ENCODE measurements at places on chromosomes 2 and 18.

DNA sequence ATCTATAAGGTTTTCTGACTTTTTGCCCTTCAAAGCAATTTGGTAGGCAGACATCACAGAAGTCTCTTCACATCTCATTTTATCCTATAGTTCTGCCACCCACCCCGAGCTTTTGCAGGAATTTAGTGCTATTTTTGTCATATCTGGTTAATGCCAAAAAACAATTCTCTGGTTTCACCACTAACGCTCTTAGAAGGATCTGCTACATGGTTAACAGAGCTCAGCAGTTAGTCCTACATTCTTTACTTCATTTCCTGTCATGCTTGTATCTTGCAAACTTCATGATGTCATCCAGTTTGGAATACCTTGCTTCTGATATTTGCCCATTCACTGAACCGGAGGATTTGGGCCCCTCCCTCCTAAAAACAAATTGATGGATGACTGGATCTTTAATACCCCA, 116.8 kb upstream of the SERPINE2 start:
- no peak for DNase-seq

DNA sequence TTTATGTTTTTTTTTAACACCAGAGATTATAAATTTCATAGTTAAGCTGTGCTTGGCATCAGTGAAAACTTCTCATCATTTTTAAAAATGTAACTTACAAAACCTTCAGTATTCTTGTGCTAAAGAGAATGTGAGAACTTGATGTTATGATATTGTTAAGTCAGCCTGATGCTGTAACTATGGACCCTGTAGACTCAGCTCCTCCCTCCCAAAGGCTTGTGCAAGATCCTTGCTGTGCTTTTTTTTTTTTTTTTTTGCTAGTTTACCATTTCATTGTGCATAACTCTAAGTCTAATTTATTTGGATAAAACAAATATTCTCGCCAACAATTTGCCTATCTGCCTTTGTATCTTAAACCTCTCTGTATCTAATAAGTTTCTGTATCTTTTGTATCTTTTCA, 12.9 kb upstream of the TFPI start:
- no peak for DNase-seq

- DNase-seq: no peak
These were observed 311.4 kb downstream of the LRRTM1 start for GRCh38 chr2:79993144-79993543.

DNA sequence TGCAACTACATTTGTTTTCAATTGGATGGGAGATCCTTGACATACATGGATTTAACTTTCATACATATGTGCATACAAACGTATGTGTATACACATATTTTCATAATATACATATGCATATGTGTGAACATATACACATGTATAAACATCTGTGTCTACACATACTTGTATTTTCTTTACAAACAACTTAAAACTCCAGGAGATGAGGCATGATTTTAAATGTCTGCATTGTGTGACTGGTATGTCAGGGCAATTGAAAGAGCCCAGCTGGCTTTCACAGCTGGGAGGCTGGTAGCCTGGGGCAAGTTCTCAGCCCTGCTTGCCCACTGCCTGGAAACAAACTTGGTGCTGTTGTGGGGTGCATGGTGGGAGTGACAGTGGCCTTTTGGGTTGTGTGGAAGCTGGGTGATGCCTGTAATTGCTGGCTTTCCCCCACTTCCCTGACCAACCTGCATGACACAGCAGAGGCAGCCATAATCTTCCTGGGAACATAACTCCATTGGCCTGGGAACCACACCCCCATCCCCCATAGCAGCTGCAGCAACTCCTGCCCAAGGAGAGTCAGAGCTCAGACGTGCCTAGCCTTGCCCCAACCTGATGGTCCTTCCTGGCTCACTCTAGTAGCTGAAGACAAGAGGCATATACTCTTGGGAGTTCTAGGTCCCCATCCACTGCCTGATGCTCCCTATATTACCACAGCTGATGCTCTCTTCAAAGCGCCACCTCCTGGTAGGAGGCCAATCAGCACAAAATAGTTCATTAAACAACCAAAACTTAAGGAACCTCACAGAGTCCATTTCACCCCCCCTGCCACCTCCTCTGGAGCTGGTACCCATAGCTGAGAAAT, 158.3 kb downstream of the CERS6 start:
- no peak for DNase-seq

- no peak for DNase-seq
These were observed 12.9 kb downstream of the PDE11A start for GRCh38 chr2:178059681-178060080.

DNA sequence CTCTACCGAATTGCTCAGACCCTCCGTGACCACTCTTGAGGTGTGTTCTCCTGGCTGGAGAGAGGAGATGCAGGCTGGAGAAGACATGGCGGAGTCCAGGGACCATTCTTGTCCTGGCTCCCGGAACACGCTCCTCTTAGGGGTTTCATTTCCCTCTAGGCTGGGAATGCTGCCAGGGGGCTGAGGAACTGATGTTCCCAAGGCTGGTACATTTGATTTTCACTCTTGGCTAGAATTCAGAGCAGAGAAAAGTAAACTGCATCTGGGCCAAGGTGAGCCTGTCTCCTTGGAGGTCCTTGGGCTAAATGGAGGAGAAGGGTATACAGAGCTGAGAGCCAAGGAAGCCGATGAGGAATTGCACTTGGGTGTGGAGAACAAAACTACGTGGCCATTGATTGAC, 28.2 kb upstream of the LBH start:
- DNase-seq: no peak

- DNase-seq: no peak
These were observed 47.1 kb upstream of the SPRED2 start for GRCh38 chr2:65479524-65479923.

DNA sequence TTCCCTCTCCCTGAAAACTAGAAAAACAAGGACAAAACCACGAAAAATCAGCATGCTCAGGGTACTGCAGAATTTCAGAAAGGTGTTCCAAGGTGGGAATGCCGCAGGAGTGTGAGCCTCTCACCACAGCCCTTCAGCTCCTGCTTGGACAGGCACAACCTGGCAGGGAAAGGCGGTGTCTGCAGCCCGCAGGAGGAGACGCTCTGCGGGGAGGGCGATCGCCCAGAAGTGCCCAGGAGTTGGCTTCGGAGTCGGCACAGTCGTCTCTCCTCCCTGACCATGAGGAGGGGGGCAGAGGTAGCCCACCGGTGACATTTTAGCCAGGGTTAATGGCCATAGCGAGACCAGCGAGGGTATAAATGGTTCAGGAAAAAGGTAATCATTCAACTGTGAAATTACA, 57.2 kb downstream of the TMEM18 start:
- DNase-seq: no peak

Data from activated T-cell treated with anti-CD3 and anti-CD28 coated beads, Interleukin-2, amount 50 U/mL, for 4 hours (primary cell).